Naive B cell (primary cell): ENCODE measurements at places on chromosomes 5 and 9.

GRCh38 chr9:73451003-73451402 lies 299.3 kb downstream of the ANXA1 start:
- no peaks in the 10 kb centered on the region for H3K4me1 ChIP-seq
- no peak overlapping the region for H3K4me3 ChIP-seq
- DNase-seq = no peak
- no peaks in the 10 kb centered on the region for H3K36me3 ChIP-seq

DNA sequence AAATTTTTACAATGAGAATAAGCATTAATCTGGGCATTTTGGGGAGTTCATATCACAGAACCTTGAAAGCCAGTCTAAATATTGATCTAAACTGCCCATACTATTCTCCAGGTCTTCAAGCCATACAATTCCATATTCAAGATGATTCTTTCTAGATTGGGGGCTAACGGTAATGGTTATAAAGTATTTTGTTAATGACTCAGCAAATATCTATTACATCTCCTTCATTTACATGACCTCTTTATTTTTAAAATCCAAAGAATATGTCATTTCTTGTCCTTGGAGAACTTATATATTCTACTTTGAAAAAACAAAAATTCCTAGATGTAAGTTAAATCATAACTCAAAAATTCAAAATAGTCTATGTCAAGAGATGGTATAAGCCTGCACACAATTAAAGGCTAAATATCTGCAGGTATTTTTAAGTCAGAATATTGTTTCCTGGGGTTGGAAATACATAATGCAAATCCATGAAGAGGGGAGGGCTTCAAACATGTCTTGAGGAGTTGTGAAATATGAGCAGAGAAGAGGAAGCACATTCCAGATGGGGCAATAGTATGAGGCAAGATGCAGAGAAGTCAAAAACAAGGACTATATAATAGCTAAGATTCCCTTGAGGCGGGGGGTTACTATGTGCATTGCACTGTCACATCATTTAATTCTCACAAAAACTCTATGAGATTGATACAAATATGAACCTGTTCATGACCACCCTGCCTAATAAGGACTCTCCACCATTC lies 526.4 kb downstream of the NR2F1-AS1 start:
- H3K4me1 ChIP-seq = no peaks in the 10 kb centered on the region
- H3K4me3 ChIP-seq = no peak overlapping the region
- H3K27me3 ChIP-seq = no peaks in the 10 kb centered on the region
- H3K27ac ChIP-seq = no peak overlapping the region
- DNase-seq = no peak

- DNase-seq = no peak
- no peaks in the 10 kb centered on the region for H3K27me3 ChIP-seq
- peaks cover 6% of the 10 kb centered on the region for H3K36me3 ChIP-seq
- no peak overlapping the region for H3K27ac ChIP-seq
- no peak overlapping the region for H3K4me3 ChIP-seq
- peaks cover 15% of the 10 kb centered on the region for H3K4me1 ChIP-seq
Measured at GRCh38 chr9:76608575-76609273, 149.7 kb downstream of the GCNT1 start.

DNA sequence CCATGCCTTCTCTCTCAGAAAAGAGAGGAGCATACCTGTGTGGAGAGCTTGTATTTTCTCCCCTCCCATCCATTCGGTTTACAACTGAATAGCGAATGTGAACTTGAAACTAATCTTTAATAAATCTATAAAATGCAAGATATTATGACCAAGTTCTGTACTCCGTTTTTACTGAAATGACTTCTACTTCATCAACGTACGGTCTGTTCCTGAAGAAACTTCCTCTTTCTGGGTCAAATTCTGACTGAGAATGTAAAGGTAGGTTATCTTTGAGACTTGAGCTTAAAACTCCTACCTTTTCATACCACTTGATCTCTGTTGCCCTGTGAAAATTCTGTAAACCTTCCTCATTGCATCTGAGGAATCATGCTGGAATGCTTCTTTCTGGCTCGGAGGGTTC lies 4.2 kb upstream of the CTNNAL1 start:
- H3K27ac ChIP-seq = peak overlapping the region; percentile 27
- no peaks in the 10 kb centered on the region for H3K36me3 ChIP-seq
- no peak for DNase-seq
- H3K4me3 ChIP-seq = no peak overlapping the region
- peaks cover 24% of the 10 kb centered on the region for H3K4me1 ChIP-seq

DNA sequence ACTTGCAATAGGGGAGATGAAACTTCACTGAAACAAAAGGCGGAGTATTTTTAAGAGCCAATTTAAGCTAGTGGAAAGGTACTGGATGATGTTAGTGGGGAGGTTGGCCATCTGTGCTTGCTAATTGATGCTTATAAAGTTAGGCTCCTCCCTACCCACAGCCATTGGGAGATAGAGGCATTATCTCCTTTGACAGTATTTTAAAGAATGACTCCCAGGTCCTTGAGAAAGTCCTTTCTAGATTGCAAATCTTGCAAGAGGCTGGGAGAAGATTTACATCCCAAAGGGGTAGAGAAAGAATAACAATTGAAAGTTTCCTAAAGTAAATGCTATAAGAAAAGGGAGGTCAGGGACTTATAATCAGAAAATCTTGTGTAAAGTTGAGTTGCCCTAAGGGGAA lies 282.6 kb downstream of the BRINP1 start:
- H3K4me3 ChIP-seq = no peak overlapping the region
- no peak overlapping the region for H3K27ac ChIP-seq
- H3K4me1 ChIP-seq = no peaks in the 10 kb centered on the region
- no peak for DNase-seq

DNA sequence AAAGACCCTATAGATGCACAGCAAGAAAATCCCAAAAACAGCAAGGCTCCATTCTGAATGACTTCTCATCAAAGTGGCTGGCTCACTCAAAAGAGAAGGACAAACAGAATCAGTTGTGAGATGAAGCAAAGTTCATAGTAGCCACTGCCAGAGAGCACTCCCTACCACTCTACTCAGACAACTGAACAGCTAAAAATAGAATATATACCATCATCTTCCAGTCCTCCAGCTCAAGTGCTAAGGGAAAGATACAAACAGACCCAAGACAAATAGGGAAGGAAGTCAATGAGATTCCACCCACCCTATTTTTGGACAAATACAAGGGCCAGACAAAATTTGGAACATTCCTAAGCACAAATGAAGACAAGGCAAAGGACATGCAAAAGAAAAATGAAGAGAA lies 20.6 kb downstream of the GNAQ start:
- peaks cover 10% of the 10 kb centered on the region for H3K27me3 ChIP-seq
- H3K4me1 ChIP-seq = peaks cover 10% of the 10 kb centered on the region
- no peak for DNase-seq

- peaks cover 44% of the 10 kb centered on the region for H3K4me1 ChIP-seq
- peak overlapping the region; percentile 92 for H3K4me3 ChIP-seq
- no peak for DNase-seq
- peak overlapping the region; percentile 99 for H3K27ac ChIP-seq
- H3K27me3 ChIP-seq = no peaks in the 10 kb centered on the region
- H3K36me3 ChIP-seq = no peaks in the 10 kb centered on the region
Measured at GRCh38 chr5:148384380-148384737, 601 bp downstream of the FBXO38 start.

DNA sequence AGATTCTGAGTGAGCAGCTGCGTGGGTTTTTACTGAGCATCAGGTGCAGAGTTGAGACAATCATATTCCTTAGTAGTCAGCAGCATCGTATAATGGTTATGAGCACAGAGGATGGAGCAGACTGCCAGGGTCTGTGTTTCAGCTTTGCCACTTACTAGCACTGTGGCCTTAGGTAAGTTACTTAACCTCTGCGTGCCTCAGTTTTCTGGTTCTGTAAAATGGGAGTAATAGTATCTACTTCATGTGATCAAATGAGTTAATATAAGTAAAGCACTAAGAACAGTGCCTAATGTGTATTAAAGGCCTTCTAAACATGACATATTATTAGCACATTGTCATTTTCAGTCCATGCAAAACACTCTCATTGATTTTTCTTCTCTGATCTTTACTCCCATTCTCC lies 4.8 kb upstream of the BTF3 start:
- DNase-seq = no peak
- H3K36me3 ChIP-seq = no peaks in the 10 kb centered on the region
- H3K4me1 ChIP-seq = peaks cover 10% of the 10 kb centered on the region
- H3K4me3 ChIP-seq = no peak overlapping the region
- H3K27me3 ChIP-seq = peaks cover 23% of the 10 kb centered on the region

GRCh38 chr5:97125125-97125683 lies 17.2 kb downstream of the LIX1 start:
- no peak overlapping the region for H3K27ac ChIP-seq
- H3K4me3 ChIP-seq = no peak overlapping the region
- H3K36me3 ChIP-seq = peaks cover 20% of the 10 kb centered on the region
- no peak for DNase-seq

DNA sequence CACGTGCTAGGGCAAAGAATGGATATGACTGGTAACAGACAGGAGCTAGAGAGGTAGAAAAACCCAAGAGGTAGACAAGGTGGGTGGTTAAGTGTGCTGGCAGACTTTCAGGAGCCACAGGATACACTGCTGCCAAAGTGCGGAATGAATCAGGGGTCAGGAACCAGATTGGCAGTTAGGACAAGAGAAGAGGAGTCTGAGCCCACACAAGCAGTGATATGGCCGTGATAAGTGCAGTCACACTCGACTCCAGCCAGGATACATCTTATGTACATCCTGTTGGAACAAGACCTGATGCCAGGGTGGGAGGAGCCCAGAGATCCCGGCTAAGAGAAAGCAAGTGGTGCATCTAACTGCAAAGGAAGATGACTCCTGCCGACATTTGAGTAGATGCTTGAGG lies 10.0 kb downstream of the SLIT3 start:
- H3K27ac ChIP-seq = no peak overlapping the region
- H3K27me3 ChIP-seq = peaks cover 8% of the 10 kb centered on the region
- DNase-seq = no peak
- H3K4me1 ChIP-seq = no peaks in the 10 kb centered on the region

GRCh38 chr9:107105784-107106183 lies 177.3 kb upstream of the RAD23B start:
- H3K4me3 ChIP-seq = no peak overlapping the region
- DNase-seq = no peak
- H3K27ac ChIP-seq = no peak overlapping the region
- H3K4me1 ChIP-seq = no peaks in the 10 kb centered on the region

GRCh38 chr9:72996684-72997314 lies 43.9 kb upstream of the ALDH1A1 start:
- DNase-seq = no peak
- H3K4me3 ChIP-seq = no peak overlapping the region
- H3K36me3 ChIP-seq = no peaks in the 10 kb centered on the region

- DNase-seq = no peak
- peak overlapping the region; percentile 83 for H3K4me3 ChIP-seq
- H3K27me3 ChIP-seq = peaks cover 59% of the 10 kb centered on the region
- no peaks in the 10 kb centered on the region for H3K36me3 ChIP-seq
- H3K27ac ChIP-seq = no peak overlapping the region
Measured at GRCh38 chr5:172453206-172453985, 929 bp downstream of the SH3PXD2B start.

- no peaks in the 10 kb centered on the region for H3K4me1 ChIP-seq
- no peak overlapping the region for H3K4me3 ChIP-seq
- H3K27ac ChIP-seq = no peak overlapping the region
- no peaks in the 10 kb centered on the region for H3K27me3 ChIP-seq
- no peak for DNase-seq
- H3K36me3 ChIP-seq = no peaks in the 10 kb centered on the region
Measured at GRCh38 chr9:32430720-32431119, 46.3 kb downstream of the ACO1 start.

- peaks cover 18% of the 10 kb centered on the region for H3K27me3 ChIP-seq
- peak within 1 kb of the TSS; percentile 98 for H3K27ac ChIP-seq
- peak; percentile 62 for DNase-seq
- H3K4me3 ChIP-seq = peak within 1 kb of the TSS; percentile 97
Measured at GRCh38 chr9:21993893-21994555, at the start of gene CDKN2A. Gene CDKN2A, minus strand, starts transcription at chr9:21994392.

DNA sequence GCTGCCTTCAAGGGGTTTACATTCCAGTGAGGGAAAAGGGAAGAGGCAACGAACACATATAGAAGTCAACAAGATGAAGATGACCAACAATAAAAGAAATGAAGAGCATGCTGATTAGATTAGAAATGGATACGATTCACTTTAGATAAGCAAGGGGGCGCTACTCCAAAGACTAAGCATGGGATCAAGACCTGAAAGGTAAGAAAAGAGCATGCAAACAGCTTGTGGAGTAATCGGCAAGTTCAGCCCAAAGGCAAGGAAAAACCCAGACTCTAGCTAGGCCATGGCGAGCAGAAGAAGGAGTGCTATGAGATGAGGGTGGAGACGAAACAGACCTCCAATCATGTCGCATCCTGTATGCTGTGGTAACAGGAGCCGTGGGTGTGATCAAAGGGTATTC lies 124.4 kb downstream of the FANCC start:
- H3K36me3 ChIP-seq = peaks cover 16% of the 10 kb centered on the region
- peaks cover 26% of the 10 kb centered on the region for H3K4me1 ChIP-seq
- no peak overlapping the region for H3K4me3 ChIP-seq
- DNase-seq = no peak
- H3K27ac ChIP-seq = no peak overlapping the region
- no peaks in the 10 kb centered on the region for H3K27me3 ChIP-seq

DNA sequence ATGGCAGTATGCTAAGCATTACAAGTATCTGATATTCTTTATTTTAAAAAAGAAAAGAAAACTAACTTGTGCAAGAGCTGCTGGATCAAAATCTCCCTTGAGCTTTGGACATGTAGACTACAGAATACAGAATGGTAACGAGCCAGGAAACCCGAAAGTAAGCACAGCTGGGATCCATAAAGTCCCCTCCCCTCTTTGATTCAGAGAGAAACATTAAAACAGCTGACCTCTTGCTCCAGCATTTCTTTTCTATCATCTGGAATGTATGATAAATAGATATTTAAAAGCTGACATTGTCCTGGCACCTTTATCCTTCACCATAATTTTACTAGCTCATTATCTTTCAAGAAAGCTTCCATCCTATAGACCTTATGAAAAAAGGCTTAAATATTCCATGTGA lies 28.2 kb upstream of the LPAR1 start:
- H3K4me3 ChIP-seq = no peak overlapping the region
- H3K27me3 ChIP-seq = no peaks in the 10 kb centered on the region
- H3K36me3 ChIP-seq = no peaks in the 10 kb centered on the region
- no peaks in the 10 kb centered on the region for H3K4me1 ChIP-seq
- no peak overlapping the region for H3K27ac ChIP-seq
